ENCODE measurements at places on chromosomes 5 and 9.

- DNase-seq: no peak
Measured at GRCh38 chr5:44842496-44843282, 33.9 kb downstream of the MRPS30 start.

DNA sequence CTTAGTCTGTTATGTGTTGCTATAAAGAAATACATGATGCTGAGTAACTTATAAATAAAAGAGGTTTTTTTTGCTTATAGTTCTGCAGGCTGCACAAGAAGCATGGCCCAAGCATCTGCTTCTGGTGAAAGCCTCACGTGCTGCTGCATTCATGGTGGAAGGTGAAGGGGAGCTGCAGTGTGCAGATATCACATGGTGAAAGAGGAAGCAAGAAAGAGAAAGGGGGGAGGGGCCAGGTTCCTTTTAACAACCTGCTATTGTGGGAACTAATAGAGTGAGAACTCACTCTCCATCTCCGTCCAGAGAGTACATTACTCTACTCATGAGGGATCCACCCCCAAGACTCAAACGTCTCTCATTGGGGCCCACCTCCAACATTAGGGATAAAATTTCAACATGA, 12.5 kb upstream of the PARP8 start:
- DNase-seq: no peak

DNA sequence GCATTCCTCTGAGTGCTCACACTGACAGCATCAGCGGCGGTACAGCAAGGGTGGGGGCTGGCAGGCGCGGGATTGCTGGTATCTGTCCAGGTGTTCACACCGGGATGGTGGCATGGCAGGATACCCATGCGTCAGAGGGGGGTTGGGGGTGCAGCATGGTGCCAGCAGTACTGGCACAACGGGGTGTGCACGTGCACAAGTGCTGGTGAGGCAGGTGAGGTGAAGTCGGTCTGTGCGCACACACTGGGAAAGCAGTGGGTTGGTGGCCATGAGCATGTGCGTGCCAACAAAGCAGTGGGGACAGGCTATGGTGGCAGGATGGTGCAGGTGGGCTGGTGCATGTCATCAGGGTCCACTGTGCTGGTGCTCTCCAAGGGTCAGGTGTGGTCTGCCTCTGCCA, 819.6 kb upstream of the EDIL3 start:
- no peak for DNase-seq

- no peak for DNase-seq
Measured at GRCh38 chr9:135130207-135130976, 42.9 kb downstream of the OLFM1 start.

- no peak for DNase-seq
Measured at GRCh38 chr5:10537624-10538023, 26.2 kb upstream of the ANKRD33B start.

- DNase-seq: no peak
Measured at GRCh38 chr5:107396351-107396690, 274.4 kb downstream of the EFNA5 start.

- DNase-seq: no peak
Measured at GRCh38 chr5:169006842-169007790, 293.8 kb downstream of the SLIT3 start.

GRCh38 chr9:94687451-94687850, 39.0 kb upstream of the AOPEP start:
- no peak for DNase-seq

- no peak for DNase-seq
Measured at GRCh38 chr5:140381972-140382371, 19.7 kb upstream of the ANKHD1 start.

- no peak for DNase-seq
Measured at GRCh38 chr5:78327761-78328510, 32.5 kb upstream of the SCAMP1 start.

- DNase-seq: no peak
Measured at GRCh38 chr9:14563902-14564624, 129.2 kb downstream of the ZDHHC21 start.

DNA sequence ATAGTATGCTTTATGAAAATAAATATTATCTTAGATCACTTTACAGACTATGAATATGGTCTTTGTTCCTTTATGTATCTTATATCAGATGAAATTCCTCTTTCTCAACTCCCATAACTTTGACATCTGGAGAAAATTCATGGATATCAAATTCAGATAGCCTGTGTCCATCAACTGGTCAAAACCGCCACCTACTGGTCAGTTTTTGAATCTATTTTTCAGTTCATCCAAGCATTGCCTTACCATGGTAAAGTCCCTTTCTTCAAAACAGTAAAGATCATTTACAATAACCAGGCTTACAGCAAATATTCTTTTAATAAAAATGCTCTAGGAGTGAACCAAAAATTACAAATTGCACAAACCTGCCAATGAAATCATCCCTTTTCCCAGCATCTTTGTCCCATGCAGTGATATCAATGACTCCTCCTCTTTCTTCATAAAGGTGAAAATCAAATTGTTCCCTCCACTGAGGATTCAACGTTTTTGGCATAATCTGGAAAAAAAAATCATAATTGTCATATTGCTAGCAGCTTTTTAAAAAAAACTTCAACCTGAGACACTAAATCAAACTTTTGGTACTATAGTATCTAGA, 290.5 kb downstream of the SLF1 start:
- no peak for DNase-seq

DNA sequence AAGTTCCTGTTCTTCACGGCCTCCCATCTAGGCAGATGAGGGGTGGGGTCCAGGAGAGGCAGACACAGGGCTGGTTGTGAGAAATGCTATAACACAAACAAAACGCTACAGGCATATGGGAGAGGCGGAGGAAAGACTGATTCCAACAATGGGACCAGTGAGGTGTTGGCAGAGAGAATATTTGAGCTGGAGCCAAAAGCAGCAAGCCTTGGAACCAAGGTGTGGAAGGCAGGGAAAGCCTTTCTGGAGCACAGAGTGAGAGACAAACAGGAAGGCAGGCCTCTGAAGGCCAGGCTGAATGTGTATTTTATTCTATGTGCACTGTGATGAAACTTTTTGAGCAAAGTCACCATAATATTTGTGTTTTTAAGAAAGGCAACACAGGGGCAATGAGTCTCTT, 2.9 kb downstream of the ATPSCKMT start:
- no peak for DNase-seq

GRCh38 chr5:109053995-109054417, 306.3 kb downstream of the FER start:
- DNase-seq: no peak

DNA sequence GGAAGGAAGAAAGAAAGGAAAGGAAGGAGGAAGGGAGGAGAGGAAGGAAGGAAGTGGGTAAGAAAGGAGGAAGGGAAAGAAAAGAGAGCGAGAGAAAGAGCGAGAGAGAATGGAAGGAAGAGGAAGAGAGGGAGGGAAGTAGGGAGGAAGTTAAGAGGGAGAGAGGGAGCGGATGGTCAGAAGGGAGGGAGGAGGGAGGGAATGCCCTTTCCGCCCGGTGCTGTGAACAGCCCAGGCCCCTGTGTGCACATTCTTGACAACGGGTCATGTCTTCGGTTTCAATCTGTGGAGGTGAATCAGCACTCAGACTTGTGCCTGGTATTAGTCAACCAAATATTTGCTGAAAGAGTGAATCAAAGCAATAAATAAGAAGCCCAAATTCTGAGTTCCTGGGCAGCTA, 39.2 kb downstream of the PRUNE2 start:
- DNase-seq: no peak

GRCh38 chr9:98944057-98944733, 488 bp downstream of the COL15A1 start:
- DNase-seq: no peak

- DNase-seq: no peak
Measured at GRCh38 chr9:134618833-134619447, 22.7 kb upstream of the COL5A1 start.

DNA sequence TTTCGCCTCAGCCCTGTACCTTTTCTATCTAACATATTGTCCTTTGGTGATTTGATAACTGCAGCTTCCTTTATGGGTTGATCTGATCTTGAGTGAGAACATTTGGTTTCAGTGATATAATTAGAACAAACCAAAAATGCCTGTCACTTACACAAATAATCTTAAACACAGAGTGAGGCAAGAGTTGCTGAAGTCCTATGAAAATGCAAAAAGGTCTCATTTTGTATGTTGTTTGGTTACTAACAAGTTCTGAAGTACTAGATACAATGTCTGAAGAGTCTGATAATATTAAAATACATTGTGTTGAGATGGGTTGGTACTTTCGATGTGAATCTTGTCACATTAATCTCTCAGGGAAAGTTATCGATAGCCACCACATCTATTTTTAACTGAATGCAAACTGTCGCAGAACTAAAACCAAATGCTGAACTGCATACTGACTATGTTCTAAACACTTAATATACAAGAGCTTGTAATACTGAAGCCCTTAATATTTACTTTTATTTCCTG, 70.4 kb upstream of the TMED7 start:
- no peak for DNase-seq

GRCh38 chr5:10949856-10950630, 189.0 kb upstream of the DAP start:
- no peak for DNase-seq

DNA sequence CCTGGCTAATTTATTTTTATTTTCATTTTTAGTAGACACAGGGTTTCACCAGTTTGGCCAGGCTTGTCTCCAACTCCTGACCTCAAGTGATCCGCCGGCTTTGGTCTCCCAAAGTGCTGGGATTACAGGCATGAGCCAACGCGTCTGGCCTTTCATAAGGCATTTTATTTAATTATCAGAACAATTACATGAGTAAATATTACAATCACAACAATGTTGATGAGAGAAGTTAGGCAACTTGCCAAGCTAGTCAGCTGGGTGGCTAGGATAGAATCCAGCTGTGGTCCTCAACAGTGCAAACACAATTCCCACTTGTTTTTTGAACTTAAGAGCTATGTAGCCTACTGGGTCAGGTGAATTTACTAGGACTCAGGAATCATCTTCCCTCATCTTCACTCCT, 22.0 kb downstream of the C9orf57 start:
- no peak for DNase-seq

- DNase-seq: no peak
Measured at GRCh38 chr5:72605632-72606031, 98.4 kb upstream of the ZNF366 start.

GRCh38 chr9:22813529-22813928, 366.9 kb downstream of the DMRTA1 start:
- DNase-seq: no peak

- no peak for DNase-seq
Measured at GRCh38 chr5:154850255-154851062, at the start of gene FAXDC2. FAXDC2 (minus strand) TSS chr5:154850603; CDS start chr5:154838178, 12,425 bp downstream.

DNA sequence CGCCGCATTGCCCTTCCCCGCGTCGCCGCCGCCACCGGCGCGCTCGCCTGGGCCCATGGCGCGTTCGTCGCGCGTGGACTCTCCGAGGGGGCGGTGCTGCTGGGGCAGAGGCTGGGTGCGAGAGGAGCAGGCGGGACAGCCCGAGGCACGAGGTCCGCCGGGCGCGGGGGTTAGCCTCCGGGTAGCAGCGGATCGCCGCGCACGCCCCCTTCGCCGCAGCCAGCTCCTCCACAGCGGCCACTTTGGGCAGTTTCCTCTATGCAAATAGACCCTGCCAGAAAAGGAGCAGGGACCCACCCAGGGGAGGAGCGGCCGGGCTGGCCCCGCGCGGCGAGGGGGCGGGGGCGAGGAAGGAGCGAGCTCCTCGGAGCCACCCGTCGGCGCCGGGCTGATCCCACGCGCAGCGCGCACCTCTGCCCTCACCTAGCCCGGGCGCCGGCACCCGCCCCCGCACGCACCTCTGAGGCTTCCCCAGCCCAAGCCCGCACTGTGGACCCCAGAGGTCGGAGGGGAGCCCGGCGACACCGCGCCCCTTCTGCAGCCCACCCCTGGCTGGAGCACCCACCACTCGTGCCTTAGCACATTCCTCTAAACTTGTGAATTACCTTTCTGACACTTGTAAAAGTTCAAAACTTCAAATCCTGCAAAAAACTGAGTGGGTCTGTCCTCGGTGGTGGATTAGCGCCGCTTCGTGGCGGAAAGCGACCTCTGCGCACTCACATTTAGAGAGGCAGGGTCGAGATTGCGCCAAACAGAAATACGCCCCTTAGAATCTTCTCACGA, at the start of gene COL23A1:
Gene COL23A1 (minus strand): TSS at position 253 of the 783 bp plus-strand sequence.
- no peak for DNase-seq

Data from stimulated activated CD4-positive, alpha-beta T cell treated with anti-CD3 and anti-CD28 coated beads, TNF-alpha, amount 100 ng/mL, for 1 hour (primary cell).